ENCODE measurements at places on chromosomes 5 and 9.

- no peak for DNase-seq
Observed at GRCh38 chr5:177972613-177973012, 23.4 kb downstream of the PROP1 start.

GRCh38 chr5:179191506-179192184 is 131.5 kb downstream of the ZNF354C start:
- DNase-seq: no peak

DNA sequence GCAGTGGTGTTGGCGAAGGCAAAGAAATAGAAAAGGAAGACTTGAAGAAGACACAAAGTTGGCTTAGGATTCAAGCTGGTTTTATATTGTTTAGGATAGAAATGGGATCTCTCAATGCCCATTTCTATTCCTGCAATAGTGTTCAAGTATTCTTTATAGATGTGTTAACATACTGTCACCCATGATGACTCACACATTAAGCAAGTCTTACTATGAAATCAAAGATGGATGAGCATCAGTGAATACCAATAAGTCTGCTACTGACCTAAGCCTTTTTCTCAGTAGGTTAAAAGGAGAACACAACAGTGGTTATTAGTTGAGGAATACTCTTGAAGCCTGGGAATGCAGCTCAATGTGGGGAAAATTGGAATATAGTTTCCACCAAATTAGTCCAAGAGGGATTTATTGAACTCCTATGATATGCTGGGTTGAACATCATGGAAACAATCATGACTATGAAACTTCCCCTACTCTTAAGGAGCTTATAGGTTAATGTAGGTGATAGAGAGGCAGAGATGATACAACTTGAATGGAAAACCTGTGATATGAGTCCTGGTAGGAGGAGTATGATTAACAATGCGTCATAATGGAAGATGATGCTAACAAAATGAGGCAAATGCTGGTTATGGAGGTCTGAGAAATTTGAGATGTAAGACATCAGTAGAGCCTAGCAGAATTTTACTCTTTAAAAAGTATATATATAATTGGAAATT is 417.1 kb upstream of the DAP start:
- no peak for DNase-seq

DNA sequence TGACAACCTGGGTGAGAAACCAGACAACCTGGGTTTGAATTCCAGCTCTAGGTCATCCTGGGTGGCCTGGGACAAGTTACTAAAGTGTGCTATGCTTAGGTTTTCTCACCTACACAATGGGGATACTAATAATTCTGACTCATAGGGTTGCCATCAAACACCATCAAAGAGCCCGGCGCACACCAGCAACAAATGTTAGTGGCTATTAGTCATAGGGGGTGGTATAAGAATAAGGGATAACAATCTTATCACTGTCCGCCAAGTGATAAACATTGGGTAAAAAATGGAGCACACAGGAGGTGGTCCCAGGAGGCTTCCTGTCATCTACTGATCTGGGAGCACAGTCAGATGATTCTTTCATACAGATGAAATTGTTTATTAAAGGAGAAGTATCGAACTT is 61.4 kb upstream of the AFAP1L1 start:
- no peak for DNase-seq

DNA sequence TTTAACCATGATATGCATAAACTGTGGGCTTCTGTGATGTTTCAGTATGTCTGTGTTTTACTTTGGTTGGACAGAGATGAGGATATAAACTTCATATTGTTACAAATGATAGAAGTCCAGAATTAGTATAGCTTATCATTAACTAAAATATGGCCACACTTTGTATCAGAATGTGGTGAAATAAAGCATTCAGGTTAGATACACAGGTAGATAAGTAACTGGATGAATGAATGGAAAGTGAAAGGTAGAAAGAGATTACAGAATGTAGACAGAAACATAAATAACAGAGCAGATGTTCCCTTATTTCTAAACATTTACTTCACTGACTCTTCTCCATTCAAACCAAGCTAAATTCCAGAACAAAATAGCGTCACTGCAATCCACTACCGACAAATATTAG is 1033.8 kb downstream of the CDH18 start:
- DNase-seq: no peak

DNA sequence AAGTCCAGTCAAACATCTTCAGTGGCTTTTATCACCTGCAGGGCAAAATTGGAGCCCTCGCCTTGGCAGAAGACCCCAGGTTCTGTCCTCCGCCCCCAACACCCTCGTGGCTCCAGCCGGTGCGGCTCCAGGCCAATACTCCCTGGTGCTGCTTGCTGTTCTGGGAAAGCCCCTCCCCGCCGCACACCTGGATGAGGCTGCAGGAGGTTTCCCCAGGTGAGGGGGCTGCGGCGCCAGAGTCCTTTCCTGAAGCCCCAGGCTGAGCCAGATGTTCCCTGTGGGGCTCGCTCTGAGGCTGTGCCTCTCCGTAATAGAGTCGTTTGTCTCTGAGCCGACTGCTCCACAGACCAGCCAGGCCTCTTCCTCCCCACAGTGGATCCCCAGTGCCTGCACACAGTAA is 375.4 kb upstream of the IRX1 start:
- DNase-seq: no peak

DNA sequence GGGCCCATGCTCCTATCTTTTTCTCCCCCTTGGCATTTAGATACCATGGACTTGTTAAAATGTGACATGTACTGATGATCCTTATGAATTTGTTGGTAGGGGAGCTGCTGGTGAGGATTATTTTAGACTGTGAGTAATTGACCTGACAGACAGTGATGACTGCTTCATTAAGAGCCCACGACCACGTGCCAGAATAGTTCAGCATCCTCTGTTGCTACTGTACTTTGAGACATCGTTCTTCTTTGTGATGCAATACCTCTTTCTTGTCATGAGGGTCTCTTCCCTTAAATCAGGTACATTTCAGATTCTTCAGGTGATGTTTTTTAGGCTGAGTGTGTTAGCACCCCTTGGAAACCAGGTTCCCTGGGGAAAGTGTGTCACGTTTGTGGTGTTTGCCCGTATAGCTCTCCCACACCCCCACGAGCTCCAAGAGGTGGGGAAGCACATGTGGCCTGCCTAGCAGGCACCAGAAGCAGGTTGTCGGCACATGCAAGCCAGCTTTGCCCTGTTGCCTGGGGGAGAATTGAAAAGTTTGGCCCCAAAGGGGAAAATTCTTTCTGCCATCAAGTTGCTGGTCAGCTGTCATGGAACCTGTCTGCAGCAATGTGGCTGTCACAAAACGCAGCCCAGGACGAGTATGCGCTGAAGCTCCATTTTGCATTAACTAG is 25.1 kb downstream of the QRFP start:
- no peak for DNase-seq

- DNase-seq: no peak
Observed at GRCh38 chr5:87746341-87746740, 333.6 kb upstream of the CCNH start.

GRCh38 chr9:91503673-91504081 is 80.0 kb upstream of the NFIL3 start:
- no peak for DNase-seq

Data from NCI-H1092 treated with DMSO at 0.1 percent for 48 hours (cell line).